ENCODE measurements at places on chromosomes 5 and 9. TPM values are rescaled to one million over a fixed set of nuclear protein-coding genes. Genes with fewer than 3 reads are reported as not detected.

DNA sequence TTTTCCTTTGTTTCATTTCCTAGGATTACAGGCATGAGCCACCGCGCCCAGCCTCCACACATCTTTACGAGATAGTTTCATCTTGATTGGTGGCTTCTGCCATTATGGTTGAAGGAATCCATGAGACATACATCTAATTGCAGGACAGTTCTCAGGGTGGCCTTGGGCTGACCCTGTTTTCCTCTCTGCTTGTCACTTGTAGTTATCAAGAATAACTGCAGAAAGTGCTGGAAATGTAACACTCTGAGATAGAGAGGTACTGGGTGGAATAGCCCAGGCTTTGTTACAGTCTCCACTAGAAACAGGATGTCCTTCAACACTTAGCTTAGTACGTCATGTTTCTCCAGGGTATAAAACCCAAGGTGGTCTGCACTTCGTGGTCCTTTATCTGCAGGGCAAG is 10.7 kb downstream of the UGT3A2 start:
- no peak for DNase-seq

Gene NME5
- total RNA-seq, result not detected

GRCh38 chr9:119761812-119762211 is 392.6 kb upstream of the BRINP1 start:
- DNase-seq, result no peak

DNA sequence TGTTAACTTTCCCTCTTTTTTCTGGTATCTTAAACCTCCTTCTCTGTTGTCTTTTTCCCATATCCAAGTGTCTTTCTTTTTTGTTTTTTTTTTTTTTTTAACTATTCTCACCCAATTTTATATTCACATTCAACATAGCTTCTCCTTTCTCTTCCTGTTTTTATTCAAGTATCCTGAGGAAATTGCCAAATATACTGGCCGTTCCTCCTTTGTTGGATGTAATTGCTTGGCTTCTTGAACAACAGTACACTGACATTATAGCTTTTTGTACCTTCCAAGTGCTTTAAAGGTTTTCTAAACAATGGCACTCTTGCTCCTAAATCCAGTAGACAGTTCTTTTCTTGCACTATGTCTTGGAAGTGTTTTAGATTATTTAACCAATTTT is 1146.8 kb downstream of the MAT2B start:
- no peak for DNase-seq

- no peak for DNase-seq
These were observed 7.5 kb downstream of the ZNF366 start for GRCh38 chr5:72499730-72500129.
